Left renal pelvis (tissue), 4 donors: ENCODE measurements at places on chromosomes 11 and 22. TPM values are rescaled to one million over a fixed set of nuclear protein-coding genes. Genes with fewer than 3 reads are reported as not detected.

DNA sequence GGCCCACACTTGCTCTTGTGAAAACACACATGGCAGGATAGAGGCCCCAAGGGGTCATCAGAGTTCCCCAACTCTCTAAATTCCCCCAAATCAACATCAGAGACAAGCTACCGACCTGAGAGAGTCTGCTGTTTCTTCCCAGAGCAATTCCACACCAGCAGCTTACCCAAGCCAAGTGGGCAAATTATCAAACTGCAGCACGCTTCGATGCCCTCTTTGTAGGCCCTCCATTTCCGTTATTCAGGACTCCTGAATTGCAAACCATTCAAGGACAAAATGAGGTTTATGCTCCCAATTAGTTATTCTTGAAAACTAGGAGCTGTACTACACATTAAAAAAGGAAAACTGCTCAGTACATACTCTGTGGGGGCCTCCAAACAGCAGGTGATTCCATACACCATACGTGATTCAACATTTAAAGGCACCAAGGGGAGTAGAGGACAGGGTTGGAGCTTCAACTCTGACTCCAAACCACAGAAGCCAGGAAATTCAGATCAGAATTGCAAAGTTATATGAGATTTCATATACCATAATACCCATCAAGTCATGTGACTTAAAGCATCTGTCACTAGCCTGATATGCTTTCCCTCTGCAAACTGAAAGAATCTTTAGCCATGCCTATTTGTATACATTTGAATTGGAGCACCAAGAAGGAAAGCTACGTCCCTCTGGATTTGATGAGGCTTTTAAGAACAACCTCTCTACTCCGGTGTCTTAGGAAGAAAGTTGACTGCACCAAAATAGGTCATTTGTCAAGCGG, 234.8 kb downstream of the CADM1 start:
- no peak for DNase-seq

GRCh38 chr11:223884-224283, 12.3 kb downstream of the SIRT3 start:
- DNase-seq = no peak

Gene HIPK3
- 39.8 TPM for polyA plus RNA-seq

Gene THRSP
- 0.26 TPM for polyA plus RNA-seq

DNA sequence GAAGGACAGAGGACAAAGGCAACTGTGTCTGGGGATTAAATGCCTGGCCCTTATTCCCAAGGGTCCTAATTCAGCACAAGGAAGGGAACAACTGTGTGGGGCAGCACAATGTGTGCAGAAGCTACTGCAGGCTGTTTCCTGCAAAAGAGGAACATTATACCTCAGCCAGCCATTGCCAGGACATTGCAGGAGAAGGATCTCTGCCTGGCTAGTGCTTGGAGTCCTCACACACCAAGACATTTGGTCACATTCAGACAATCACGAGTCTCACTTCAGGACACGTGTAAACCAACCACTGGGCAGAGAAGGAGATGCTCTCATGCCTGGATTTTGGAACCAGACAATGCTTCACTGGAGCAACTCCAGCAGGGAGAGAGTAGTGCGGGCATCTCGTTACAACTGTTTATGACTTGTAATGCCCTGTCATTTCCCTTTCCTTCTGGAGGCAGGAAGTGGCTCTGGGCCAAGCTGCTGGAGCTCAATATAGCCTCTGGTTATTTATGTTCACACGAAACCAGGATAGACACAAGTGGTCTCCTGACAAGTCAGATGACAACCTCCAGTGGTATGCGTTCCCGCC, 23.9 kb upstream of the ZC3H12C start:
- no peak for DNase-seq

Gene TNNT3
- polyA plus RNA-seq = 16.9 TPM

GRCh38 chr11:126029237-126029636, 33.4 kb downstream of the CDON start:
- no peak for DNase-seq

GRCh38 chr11:36340897-36341296, 44.8 kb downstream of the PRR5L start:
- no peak for DNase-seq

DNA sequence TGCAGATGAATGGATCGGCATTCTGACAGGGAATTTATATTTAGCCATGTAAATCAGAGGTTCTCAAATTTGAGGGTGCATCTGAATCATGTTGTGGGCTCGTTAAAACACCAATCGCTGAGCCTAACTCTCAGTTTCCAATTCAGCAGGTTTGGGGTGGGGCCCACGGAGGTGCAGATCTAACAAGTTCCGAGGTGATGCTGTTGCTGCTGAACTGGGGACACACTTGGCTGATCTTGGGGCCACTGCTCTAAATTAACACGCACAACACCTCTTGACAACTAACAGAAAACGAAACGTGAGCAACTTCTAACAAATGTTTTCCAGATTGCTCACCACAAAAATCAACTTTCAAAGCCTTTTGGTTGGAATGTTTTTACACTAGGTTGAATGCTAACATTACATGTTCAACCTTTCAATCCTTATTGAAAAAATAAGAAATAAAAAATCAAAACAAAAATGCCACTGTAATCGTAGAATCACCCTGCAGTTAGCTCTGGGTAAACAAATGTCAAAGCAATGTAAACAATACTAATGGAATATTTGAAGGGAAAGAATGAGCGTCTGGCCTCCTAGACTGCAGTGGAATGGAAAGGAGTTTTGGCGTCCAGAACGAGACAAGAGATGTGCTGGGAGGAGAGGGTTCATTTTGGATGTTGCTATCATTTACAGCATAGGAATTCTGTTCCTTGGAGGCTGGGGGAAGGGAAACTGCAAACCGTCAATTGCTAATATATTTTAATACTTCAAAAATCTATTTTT, 68.3 kb upstream of the SLC6A5 start:
- no peak for DNase-seq

GRCh38 chr11:71934213-71934612, 5.4 kb downstream of the RNF121 start:
- no peak for DNase-seq

DNA sequence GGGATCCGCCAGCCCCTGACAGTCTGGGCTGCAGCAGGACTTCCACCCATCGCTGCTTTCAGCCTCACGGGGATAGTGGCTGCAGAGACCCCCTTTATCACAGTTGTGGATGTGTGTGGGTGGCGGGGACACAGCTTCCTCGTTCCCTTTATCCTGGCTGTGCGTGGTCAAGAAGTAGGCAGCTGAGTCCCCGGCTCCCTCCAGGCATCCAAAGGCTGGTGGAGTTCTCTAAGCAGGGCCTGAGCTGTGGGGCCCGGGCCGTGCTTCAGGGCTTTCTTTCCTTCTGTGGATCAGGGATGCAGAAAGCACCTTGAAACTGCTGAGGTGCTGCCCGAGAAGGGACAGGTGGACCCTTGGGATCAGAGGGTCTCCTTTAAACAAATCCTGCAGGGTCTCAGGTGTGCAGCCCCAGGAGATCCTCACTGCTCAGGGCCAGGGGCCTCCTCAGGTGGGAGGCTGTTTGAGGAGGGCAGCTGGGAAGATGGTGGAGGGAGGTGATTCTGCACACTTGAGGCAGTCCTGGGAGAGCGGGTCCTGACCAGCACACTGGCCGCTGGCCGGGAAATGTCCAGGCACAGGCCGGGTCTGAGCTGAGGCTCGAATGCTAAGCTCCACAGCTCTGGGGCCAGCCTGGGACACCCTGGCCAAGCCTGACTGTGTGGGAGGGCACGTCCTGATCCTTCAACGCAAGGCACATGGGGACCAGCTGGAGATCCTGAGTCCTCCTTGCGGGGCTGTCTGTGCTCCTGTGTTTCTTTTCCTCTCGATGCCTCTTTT, 1024.3 kb downstream of the BRD1 start:
- no peak for DNase-seq

Gene CALCA
- 0.26 TPM for polyA plus RNA-seq

GRCh38 chr11:133228471-133229329, 303.6 kb downstream of the OPCML start:
- DNase-seq = no peak

GRCh38 chr11:119166368-119167076, 2.0 kb upstream of the NLRX1 start:
- DNase-seq = no peak

- DNase-seq = no peak
Measured at GRCh38 chr11:8329336-8329735, 65.7 kb upstream of the LMO1 start.

GRCh38 chr11:118908901-118909618, 16.7 kb downstream of the BCL9L start:
- DNase-seq = peak; percentile 85

Gene SLC6A5
- 0.21 TPM for polyA plus RNA-seq
